ENCODE measurements at places on chromosomes 7 and 10.

- no peak for DNase-seq
Measured at GRCh38 chr10:132644527-132645246, 107.1 kb downstream of the INPP5A start.

DNA sequence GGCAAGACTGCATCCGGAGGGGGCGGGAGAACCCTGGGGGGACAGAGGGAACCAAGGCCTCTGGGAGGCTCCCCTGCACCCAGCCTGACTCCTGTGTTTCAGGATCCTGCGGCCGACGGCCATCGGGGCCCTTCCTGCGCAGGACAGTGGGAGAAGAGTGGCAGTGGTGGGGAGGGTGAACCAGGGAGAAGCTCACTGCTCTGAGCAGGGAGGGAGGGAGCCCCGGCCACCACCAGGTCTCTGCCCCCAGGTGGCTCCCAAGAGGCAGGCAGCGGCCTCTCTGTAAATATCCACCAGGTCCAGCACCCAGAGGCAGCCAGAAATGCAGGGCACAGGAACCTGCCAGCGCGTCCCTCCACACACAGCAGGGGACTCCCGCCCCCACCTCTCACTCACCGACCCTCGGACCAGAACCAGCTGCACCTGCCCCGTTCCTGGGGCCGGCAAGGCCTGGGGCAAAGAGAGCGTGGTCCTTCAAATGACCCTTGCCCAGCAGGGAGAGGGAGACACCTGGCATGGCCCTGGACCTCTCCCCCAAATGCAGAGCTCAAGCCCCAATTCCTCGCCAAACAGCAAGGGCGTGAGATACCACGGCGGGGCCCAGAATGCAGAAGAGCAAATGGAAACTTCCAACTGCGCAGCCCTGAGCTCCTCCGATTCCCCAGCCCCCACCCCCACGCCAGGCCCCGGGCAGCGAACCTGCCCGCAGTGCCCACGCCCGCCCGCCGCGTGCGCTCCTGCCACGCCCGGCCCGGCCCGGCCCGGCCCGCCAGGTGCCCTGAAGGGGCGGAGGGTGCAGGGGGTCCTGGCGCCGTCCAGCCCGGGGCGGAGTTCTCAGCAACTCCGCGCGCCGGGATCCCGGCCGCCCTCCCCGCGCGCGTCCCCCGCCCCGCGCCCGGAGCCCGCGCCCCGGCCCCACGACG is 805 bp downstream of the RASGEF1A start:
- DNase-seq, result no peak

GRCh38 chr10:99506416-99506815 is 26.3 kb upstream of the NKX2-3 start:
- DNase-seq, result no peak

DNA sequence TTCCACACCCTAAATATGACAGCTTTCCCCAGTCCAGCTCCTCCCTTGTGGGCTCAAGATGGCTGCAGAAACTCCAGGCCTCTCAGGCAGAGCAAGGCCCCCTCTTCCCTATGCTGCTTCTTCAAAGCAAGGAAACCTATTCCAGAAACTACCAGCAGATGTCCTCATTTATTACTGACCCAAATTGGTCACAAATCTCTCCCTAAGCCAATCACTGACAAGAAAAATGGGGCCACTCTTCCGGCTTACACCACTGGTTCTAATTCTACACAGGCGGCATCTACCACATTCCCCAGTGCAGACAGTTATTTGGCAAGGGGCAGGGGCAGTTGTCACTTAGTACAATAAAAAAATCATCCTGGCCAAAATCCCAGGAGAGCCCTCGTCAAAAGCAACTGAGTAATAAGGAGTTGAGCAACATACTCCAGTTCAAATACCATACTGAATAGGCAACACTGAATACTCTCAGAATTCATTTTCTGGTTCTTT is 150.4 kb downstream of the SFMBT2 start:
- DNase-seq, result no peak

DNA sequence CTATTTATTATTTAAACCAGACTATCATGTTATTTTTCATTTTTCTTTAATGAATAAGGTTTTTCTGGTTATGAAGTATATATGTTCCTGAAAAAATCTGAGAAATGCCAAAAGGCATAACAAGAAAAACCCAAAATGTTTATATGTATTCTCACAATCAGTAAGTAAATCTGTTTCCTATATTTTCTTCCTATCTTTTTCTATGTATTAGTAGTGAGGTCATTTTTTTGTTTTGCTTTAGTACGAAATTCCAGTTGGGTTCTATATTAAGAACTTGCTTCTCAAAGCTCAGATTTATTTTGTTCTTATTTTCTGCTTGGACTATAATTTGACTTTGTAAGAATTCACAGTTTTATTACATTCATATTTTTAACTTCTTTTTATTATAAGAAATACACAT is 287.5 kb upstream of the NFE2L3 start:
- no peak for DNase-seq

- no peak for DNase-seq
Measured at GRCh38 chr10:72740528-72740927, 48.6 kb downstream of the MCU start.

GRCh38 chr10:91354166-91355075 is 55.7 kb upstream of the HECTD2 start:
- DNase-seq, result no peak

GRCh38 chr7:107610323-107610722 is 30.3 kb downstream of the BCAP29 start:
- DNase-seq, result no peak

DNA sequence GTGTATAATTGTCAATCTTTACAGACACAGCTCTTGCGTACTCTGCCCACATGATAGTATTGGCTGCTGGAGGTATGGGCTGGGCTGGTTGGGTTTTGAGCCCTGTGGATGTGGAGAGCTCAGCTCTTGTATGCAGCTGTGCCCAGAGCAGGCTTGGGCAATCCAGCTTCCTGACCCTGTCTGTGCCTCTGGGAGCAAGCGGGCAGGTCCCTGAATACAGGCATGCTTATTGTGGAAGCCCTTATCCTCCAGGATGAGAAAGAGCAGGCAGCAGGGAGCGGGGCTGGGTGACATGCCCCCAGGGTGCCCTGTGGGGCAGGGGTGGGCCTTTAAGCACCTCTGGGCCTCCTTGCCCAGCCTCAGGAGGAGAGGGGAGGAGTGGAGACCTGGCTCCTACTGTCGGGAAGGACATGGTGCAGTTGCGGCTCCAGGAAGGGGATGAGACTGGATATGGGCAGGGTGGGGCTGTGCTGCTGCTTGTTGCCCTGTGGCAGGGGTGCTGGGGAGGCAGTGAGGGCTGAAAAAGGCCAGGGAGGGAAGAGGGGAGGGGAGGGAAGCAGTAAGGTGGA is 32.7 kb upstream of the SH2D4B start:
- no peak for DNase-seq

DNA sequence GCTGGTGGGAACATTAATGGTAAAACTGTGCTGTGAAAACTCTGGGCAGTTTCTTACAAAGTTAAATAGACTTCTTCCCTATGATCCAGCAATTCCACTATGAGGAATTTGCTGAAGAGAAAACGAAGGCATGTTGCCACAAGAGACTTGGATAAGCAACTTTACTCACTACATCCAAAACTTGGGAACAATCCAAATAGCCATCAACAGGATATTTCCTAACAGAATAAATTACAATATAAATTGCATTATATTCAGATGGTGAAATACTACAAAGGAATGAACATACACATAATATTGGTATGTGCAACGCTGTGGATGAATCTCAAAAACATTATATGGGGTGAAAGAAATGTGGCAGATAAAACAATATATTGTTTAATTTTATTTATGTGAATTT is 21.4 kb upstream of the MKI67 start:
- no peak for DNase-seq

DNA sequence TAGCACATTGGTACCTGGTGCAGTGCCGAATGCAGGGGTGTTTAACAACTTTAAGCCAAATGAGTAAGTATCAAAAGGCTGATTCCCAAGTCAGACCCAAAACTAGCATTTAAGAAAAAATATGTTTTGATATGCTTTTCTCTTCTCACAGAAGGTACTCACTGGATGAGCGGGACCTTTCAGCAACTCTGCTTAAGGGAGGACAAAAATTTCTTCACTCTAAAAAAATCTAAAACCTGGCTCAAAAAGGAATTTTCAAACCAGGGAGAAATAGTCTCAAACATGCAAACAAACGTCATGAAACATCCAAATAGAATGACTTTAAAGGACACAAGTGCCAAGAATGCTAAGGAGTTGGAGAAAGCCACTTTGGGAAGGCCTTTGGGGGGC is 962.1 kb downstream of the KCNMA1 start:
- no peak for DNase-seq

GRCh38 chr10:116574797-116575196 is 16.0 kb upstream of the PNLIPRP1 start:
- DNase-seq, result no peak

- DNase-seq, result no peak
Measured at GRCh38 chr10:120610791-120611190, 153.8 kb downstream of the PLPP4 start.

DNA sequence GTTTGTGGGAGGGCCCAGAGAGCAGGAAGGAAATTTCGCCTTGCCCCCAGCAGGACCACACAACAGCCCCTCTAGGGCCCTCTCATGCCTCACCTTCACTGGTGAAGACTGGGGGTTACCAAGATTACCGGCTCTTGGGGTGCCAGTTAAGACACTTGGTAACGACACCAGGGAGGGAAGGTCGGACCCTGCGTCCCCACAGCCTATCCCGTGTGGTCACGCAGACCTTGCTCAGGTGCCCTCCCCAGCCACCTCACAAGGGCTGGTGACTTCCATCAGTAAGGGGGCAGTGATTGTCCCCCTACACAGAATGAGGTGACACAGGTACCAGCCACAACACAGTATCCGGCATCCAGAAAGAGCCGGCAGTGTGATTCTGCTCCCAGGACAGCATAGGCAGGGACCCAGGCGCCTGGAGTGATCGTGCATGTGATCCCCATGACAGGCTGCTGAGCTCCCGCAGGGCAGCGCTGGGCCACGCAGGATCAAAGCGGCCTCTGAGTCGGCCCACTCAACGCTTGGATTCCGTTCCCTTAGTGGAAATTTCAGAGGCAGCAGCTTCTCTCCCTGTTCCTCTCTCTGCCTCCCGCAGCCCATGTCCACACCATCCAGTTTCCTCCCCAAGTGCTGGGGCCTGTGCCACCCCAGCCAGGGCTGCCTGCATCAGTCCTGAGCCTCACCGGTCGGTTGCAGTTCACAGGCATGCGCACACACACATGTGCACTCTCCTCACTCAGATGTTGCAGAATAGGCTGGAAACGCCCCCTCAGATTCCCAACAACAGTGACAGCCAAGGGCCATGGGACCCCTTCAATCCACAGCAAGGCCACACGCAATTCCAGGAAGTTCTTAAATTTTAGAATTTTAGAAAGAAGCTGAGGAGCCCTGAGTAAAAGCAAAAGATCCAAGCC is 35.8 kb downstream of the CAMK2B start:
- no peak for DNase-seq

GRCh38 chr7:131284702-131285419 is 42.8 kb upstream of the MKLN1 start:
- DNase-seq, result no peak

GRCh38 chr10:44929356-44930255 is 18.5 kb downstream of the TMEM72 start:
- DNase-seq, result no peak

DNA sequence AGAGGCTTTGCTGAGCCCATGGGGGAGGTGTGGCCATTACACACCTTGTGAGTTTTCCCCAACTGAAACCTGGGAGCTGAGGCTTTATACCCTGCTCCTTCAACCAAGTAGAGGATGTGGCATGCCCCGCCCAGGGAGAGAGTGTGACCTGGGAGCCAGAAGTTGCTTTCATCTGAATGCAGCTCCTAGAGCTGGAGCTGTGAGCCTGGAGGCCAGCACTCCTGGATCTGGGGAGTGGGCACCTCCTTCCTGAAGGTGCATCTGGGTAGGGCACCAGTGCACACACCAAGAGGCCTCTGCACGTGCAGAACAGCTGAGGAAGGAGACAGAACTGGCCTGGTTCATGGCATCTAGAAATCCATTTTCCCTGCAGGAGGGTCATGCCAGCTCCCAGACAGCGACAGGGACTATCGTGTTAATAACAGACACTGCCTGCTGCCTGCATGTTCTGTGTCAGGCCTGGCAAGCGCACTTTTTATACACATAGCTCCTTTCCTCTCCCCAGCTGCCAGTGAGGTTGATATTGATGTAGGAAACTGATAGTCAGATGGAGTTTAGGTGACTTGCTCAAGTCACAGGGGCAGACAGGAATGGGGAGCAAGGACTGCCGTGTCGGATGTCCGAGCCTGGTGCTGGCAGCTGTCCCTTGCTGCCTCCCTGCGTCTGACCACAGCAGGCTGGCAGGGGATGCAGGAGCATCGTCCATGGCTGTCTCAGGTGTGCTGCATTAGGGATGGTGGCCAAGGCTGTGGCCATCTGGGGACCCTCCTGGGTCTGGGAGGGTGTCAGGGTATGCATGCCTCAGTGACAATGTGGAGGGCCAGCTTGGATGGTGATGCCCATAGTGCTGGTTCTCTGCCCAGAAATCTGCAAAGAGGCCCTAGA is 189.9 kb upstream of the CXCL12 start:
- no peak for DNase-seq

DNA sequence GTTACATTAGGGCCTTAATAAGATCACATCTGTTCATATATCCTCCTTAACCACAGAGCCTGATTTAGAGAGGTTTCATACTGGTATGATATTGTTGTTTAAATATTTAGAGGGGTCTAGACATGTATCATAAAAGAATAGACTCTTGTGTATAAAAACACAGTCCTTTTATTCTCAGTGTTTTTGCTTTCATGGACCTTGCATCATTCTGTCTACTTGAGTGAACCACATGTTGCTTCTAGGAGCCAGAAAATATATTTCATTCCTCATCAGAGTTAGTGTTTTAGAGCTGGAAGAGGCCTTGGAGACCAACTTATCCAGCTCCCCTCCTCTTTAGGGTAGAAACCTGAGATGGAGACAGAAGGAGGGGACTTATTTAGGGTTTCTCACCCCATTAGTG is 312.8 kb downstream of the LRMDA start:
- no peak for DNase-seq

- no peak for DNase-seq
Measured at GRCh38 chr7:99380032-99380822, 5.7 kb downstream of the ARPC1B start.

DNA sequence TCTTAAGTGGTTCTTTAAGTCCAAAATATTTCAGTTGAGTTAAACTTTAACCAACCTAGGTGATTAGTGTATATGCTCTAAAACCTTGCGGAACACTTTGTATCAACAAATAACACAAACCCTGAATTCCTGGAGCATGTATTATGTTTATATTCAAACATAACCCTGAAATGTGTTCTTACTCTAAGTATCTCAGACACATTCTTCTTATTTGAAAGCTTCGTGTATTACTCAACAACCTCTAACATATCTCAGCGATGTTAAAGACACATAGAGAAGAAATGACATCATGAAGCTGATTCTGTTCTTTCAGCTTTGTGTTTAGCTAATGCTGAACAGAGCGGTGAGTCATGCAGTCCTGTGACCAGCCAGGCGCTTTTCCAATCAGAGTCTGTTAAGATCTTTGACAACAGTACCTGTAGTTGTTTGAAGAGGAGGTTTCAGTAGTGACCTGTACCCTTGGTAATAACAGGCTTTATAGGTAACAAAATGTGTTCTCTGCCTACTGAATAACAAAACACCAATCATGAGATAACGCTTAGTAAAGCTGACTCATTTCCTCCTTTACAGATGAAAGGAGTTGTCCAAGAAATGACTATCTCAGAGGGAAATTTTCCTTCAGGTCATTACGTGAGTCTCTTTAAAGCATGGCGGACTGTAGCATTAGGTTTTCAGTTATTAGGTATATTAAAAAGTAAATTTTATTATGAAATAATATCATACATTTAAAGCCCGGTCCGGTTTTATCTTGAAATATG is 67.3 kb upstream of the KLF6 start:
- DNase-seq, result no peak

- DNase-seq, result no peak
Measured at GRCh38 chr7:82566752-82567151, 123.2 kb upstream of the CACNA2D1 start.

Measured in activated naive CD4-positive, alpha-beta T cell (primary cell).